Activated CD4-positive, alpha-beta T cell treated with anti-CD3 and anti-CD28 coated beads for 36 hours (primary cell): ENCODE measurements at places on chromosomes 6 and 20.

GRCh38 chr6:129766959-129767728, 57.2 kb upstream of the ARHGAP18 start:
- DNase-seq, result peak; percentile 82

DNA sequence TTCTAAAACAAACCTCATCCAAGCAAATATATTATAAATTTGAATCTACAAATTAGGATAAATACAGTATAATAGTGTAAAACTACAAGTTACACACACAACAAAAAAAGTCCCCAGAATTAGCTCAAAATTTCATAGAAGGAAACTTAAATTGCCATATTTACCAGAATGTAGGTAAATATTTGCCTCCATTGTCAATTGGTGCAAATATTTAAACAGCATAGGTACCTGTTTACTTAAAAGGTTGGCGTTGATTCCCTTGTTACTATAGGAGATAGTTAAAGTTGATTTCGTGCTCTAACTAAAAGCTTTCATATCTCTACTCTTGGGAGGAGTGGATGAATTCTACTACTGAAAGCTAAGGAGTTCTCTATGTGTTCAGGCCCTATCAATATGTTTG, 111.6 kb upstream of the TENT5A start:
- DNase-seq, result no peak

DNA sequence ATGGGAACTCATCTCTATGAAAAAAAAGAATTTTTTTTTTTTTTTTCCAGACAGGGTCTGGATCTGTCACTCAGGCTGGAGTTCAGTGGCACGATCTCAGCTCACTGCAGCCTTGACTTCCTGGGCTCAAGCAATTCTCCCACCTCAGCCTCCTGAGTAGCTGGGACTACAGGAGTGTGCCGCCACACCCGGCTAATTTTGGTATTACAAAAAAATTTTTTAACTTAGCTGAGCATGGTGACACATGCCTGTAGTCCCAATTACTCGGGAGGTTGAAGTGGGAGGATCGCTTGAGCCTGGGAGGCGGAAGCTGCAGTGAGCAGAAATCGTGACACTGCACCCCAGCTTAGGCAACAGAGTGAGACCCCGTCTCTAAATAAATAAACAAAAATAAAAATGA, 7.5 kb downstream of the DEF6 start:
- peak; percentile 54 for DNase-seq

DNA sequence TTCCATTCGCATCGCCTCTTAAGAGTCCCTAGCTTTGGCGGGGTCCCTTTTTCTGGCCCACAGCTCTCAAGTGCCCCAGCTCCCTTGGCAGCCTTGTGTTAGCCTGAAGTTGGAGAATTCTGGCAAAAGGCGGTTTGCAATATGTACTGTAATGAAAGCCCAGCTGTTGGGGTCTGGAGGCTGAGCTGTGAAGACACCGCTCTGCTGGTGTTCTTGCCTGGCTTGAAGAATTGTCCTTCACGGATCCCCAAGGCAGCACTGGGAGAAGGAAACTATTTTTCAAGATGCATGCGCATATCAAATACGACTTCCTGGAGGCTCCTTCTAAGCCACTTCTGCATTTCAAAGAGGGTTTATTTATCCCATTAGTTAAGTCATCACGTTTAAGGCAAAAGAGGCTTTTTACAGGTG, 21.4 kb upstream of the CITED2 start:
- DNase-seq, result no peak

GRCh38 chr20:32186506-32186905, 21.0 kb downstream of the PLAGL2 start:
- no peak for DNase-seq

GRCh38 chr6:150799276-150799805, 66.2 kb upstream of the MTHFD1L start:
- DNase-seq, result no peak

GRCh38 chr6:136306466-136306865, 16.8 kb upstream of the BCLAF1 start:
- no peak for DNase-seq

DNA sequence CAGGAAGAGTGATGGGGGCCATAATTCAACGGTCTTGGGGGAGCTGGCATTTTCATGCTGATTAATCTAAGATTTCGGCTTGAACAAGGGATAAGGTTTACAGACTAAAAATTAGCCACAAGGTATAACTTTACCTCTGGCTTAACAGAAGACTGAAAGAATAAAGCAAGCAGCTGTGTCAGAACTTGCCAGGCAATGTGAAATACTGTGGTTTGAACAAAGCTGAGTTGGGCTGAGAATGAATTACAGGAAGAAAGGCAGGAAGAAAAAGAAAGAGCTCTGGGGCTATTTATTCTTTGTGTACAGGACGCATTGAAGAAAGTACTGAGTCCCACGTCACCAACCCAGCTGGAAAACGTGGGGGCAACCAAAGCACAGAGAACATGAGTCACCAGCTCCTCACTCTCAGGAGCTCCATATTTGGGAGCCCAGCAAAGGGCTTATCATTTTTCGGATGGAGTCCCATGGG, 121.5 kb upstream of the NEDD9 start:
- peak; percentile 90 for DNase-seq

GRCh38 chr6:38631186-38631783, 8.4 kb downstream of the BTBD9 start:
- no peak for DNase-seq

- DNase-seq, result no peak
Observed at GRCh38 chr6:28816339-28816908, 107.4 kb downstream of the TRIM27 start.

GRCh38 chr20:10504994-10505730, 70.1 kb downstream of the SLX4IP start:
- no peak for DNase-seq

DNA sequence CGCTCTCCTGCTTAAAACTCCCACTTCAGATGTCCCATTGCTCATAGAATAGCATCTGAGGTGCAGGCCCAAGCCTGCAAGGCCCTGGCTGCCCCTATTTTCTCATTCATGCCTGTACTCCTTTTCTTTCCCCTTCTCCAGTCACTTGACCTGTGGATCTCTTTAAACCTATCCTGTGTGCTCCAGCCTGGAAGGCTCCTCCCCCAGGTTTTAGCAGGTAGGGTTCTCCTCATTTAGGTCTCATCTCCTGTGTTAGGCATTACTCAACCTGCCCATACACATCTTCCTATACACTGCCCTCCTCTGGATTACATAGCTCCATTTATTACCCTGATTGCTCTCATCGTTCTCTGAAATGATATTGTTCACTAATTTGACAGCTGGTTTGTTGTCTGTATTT, 185.3 kb downstream of the BACH2 start:
- no peak for DNase-seq

GRCh38 chr20:37907677-37908401, 4.9 kb downstream of the VSTM2L start:
- no peak for DNase-seq

- DNase-seq, result peak; percentile 10
Observed at GRCh38 chr6:111361648-111362047, 121.4 kb downstream of the REV3L start.

DNA sequence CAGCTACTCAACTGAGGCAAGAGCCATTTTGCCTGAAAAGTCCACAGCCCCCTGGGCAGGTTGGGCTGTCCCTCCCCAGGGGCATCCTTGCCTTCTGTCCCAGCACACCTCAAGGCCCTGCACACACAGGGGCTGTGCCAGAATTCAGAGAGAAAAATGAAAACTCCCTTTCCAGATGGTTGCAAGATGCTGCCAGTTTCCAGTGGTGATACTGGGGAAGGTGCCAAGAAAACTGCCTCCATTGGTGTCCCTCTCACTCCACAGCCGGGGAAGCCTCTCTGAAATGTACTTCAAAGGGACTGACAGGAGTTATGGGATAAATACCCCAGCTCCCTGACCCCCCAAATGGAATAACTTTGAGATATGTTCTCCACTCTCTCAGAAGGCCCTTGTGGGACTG, 154.2 kb upstream of the MAFB start:
- no peak for DNase-seq

DNA sequence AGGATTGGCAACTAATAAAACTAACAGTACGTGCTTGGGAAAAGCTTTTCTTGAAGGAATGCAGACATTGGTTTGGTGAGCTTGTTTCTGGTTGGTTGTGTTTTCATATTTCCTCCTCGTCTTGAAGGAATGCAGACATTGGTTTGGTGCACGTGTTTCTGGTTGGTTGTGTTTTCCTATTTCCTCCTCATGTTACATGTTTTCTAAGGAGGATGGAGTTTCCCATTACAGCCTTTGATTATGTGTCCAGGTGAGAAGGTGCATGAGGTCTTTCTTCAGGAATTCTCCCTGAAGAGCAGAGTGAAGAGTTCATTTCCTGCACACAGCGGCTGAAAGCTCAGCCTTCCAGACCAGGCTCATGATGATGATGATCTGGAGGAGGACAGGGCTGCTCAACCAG, 190.6 kb downstream of the SMOC2 start:
- no peak for DNase-seq
